ENCODE measurements at places on chromosomes 11 and 22.

GRCh38 chr22:26124991-26125725, 44.1 kb upstream of the SEZ6L start:
- DNase-seq, result no peak

GRCh38 chr22:33112580-33112979, 54.4 kb upstream of the SYN3 start:
- DNase-seq, result no peak

- no peak for DNase-seq
Observed at GRCh38 chr11:95299078-95299679, 68.2 kb upstream of the SESN3 start.

DNA sequence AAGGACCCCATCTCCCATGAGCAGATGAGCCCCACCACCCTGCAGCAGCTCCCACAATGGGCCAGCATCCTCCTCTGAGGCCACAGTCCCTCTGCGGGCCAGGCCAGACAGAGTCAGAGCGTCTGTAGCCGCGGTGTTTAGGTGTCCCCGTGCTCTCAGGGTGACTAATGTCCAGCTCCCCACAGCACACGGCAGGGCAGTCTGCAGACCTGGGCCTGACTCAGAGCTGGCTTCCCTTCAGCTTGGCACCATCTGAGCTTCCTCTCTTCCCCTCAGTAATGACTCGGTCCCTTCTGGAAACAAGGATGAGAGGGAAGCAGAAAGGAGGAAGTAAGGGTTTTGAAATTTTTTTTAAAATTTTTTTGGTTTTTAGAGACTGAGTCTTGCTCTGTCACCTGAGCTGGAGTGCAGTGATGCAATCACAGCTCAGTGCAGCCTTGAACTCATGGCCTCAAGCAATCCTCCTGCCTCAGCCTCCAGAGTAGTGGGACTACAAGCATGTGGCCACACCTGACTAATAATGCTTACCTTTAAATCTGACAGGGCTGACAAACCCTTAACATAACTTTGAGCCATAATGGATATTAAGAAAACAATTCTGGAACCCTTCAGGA, 28.5 kb downstream of the LRRC74B start:
- DNase-seq, result peak; percentile 23

GRCh38 chr22:34800260-34800980, 265.5 kb upstream of the ISX start:
- no peak for DNase-seq

- peak; percentile 83 for DNase-seq
Observed at GRCh38 chr22:43090130-43090789, 1.1 kb upstream of the TTLL1 start.

GRCh38 chr11:42526426-42526825, 785.4 kb upstream of the API5 start:
- DNase-seq, result no peak

GRCh38 chr22:41015003-41015402, 63.8 kb downstream of the RBX1 start:
- DNase-seq, result no peak

DNA sequence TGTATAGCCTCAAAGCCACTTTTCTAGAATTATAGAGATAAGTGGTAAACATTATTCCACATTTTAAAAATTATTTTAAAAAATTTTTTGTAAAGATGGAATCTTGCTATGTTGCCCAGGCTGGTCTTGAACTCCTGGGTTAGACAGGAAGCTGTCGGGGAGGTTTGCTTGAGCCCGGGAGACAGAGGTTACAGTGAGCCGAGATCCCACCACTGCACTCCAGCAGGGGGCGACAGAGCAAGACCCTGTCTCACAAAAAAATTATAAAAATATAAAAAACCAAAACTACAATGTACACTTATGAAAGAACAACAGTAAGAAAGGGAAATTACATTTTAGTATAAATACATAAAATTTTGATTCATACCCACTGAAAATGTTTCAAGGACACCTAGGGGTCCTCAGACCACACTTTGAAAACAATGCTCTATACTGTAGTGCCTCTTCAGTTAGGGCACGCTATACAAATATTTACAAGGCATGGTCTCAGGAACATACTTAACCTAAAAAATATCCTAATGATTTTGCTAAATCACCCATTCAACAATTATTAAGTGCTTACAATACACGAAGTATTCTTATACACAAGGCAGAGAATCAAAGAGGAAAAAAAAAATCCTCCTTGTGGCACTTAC, 111.2 kb downstream of the MRTFA start:
- DNase-seq, result peak; percentile 34

- no peak for DNase-seq
Observed at GRCh38 chr11:116614306-116615210, 158.2 kb downstream of the BUD13 start.

GRCh38 chr11:44138980-44139379, 43.5 kb downstream of the EXT2 start:
- no peak for DNase-seq

GRCh38 chr11:45393334-45393733, 107.2 kb upstream of the SYT13 start:
- DNase-seq, result no peak

GRCh38 chr11:43984519-43985385, 42.3 kb downstream of the C11orf96 start:
- no peak for DNase-seq

GRCh38 chr11:28690746-28691145, 582.6 kb downstream of the METTL15 start:
- no peak for DNase-seq

DNA sequence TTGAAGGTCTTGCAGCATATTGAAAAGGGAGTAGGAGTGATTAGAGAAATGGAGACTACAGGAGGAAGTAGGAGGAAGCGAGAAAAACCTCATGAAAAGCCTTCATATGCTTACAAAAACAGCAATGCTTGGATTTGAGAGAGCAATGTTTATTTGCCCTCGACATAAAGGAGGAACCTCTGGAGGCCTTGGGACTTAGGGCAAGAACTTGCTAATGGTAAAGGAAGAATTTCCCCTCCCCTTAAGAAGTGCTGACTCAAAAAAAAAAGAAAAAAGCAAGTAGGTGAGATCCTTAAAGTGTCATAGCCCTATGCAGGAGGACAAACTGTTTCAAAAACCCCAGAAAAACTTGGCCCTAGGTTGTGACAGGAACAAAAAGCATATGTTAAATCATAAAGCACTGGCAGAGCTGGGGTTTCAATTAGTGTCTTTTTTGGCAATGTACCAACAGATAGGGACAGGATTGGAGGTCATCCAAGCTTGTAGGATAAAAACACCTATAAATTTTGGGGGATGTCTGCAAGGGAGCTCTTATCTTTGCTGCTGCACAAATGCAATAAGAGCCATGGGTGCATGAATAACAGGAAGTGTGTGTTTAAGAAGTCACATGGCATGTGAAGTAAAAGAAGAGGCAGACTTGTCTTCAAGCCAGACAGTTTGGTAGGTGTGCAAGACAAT, 4.9 kb downstream of the GLYAT start:
- no peak for DNase-seq

- no peak for DNase-seq
Observed at GRCh38 chr11:45163956-45164575, 17.6 kb downstream of the PRDM11 start.

- DNase-seq, result no peak
Observed at GRCh38 chr22:48367731-48368130, 1459.9 kb downstream of the BRD1 start.

GRCh38 chr11:1017269-1018005, 19.1 kb downstream of the MUC6 start:
- DNase-seq, result no peak

- no peak for DNase-seq
Observed at GRCh38 chr11:81970886-81971285, 762.8 kb downstream of the FAM181B start.

All from fibroblast of the conjunctiva (primary cell).